ENCODE measurements at places on chromosomes 11 and 22.

DNA sequence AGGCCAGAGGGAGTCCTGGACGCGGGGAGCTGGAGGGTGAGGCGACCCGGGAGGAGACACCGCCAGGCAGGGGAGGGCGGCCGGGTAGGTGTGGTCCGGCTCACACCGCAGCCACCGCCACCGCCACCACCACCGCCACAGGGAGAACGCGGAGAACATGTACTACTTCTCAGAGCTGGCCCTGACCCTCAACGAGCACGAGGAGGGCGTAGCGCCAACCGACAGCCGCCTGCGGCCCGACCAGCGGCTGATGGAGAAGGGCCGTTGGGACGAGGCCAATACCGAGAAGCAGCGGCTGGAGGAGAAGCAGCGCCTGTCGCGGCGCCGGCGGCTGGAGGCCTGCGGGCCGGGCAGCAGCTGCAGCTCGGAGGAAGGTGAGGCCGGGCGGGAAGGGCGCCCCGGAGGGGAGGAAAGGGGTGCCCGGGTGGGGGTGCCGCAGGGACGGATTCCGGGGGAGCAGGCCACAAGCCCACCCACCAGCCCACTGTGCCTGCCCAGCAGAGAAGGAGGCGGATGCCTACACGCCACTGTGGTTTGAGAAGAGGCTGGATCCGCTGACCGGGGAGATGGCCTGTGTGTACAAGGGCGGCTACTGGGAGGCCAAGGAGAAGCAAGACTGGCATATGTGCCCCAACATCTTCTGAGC lies 62.8 kb downstream of the MORC2 start:
- no peak for DNase-seq

DNA sequence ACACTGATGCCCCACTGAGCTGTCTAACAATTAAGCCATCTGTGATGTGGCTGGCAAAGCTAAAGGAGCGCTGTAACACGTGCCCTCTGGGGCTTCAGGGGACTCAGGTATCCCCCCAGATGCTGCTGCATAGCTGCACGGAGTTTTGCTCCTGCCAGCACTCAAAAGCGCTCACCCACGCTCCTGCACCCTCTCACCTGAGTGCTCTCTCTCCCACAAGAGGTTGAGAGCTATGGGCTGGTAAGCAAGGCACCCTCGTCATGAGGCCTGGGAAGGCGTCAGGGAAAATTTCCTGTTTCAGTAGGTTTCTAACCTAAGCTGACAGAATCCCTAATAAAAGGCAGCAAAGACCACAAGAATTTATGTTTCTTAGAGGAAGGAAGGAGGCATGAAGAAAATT lies 850.3 kb downstream of the OPCML start:
- DNase-seq: no peak

- DNase-seq: no peak
These were observed 100.9 kb downstream of the MRTFA start for GRCh38 chr22:40535642-40536041.

DNA sequence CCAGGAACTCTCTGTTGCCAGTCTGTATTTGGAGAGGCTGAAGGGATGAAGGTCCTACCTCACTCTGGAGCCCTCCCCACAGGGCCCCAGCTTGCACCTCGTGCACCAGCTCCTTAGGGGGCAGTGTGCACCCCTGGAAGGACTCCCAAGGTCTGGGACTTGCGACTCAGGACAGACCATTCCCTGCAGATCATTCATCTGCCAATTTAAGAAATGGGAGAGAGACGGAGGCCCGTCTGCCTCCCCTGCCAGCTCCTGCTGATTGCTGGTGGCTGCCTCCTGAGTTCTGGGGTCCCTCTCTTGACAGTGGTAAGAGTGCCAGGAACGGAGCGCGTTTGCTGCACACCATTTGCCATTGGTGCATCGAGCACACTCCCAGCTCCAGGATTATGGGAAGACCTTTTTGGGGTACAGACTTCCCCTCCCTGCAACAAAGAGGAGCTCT lies 27.4 kb upstream of the MALAT1 start:
- no peak for DNase-seq

GRCh38 chr11:134449713-134450112 lies 37.7 kb upstream of the B3GAT1 start:
- DNase-seq: no peak

DNA sequence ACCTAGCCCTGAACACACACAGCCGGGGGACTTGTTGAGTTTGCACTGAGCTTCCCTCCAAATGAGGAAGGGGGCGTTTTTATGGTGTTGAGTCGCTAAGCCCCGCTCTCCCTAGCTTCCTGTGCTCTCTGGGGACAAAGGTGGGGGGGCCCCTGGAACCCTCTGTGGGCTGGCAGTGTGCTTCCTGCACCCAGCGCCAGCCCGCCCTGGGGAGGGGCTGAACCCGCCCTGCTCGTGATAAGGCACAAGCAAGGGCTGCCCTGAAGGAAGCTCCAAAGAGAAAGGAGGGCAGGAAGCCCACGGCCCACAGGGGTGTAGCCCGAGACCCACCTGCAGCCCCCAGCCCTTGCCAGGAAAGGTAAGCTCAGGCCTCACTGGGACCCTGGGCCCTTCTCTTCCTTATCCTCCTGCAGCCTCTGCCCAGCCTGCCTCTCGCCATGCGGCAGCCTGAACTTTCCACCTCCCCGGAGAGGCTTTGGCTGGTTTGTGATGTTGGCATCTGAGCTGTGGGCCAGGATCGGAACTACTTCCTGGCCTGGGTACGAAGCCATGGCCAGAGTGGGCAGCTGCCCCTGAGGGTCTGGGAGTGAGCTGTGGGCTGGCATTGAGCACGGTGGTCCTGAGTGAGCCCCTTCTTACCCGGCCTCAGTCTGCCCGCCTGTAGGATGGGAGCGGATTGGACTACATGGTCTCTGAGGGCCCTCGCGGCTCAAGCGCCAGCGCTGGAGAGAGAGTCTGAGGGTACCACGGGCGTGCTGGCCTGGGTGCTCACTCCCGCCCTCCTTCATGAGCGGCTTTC lies at the start of gene FERMT3:
Gene FERMT3, plus strand, starts transcription at position 265 of the 799 bp plus-strand sequence. CDS start 644 bp downstream, outside the sequence.
- no peak for DNase-seq

DNA sequence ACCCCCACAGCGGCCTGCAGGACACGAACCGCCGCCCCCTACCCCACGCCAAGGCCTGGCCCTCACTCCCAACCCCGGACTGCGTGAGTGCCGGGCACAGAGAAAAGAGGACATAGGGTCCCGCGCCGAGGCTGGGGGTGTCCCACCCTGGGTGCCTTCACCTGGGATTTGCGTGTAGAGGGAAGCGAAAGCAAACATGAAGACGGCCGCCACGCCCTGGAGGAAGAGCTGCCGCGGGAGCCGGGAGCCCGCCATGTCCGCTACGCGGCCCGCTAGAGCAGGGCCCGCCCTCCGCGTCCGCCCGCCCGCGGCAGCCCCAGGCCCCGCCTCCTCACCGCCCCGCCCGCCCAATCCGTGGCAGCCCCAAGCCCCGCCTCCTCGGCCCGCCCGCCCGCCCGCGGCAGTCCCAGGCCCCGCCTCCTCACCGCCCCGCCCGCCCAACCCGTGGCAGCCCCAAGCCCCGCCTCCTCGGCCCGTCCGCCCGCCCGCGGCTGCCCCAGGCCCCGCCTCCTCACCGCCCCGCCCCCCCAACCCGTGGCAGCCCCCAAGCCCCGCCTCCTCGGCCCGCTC lies at the start of gene LMF2:
Gene LMF2, minus strand, starts transcription at position 282 of the 570 bp plus-strand sequence. Its CDS starts 27 bp downstream, at position 255.
- peak; percentile 87 for DNase-seq

DNA sequence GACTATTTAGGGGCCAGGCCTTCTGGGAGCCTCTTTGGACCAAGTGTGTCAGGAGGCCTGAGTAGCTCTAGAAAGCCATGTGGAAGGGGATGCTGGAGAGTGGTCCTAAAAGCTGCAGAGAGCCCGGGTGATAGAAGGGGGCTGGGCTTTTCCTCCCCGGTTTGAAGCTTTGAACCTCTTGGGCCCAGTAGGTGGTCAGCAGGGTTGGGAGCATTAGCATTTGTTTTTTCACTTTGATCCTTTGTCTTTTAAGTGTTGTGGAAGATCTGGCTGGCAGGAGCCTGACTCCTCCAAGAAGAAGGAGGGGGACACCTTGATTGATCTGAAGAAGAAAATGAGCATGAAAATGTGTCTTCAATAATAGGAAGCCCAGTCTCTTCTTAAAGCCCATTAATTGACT lies 596.6 kb downstream of the INSC start:
- no peak for DNase-seq

DNA sequence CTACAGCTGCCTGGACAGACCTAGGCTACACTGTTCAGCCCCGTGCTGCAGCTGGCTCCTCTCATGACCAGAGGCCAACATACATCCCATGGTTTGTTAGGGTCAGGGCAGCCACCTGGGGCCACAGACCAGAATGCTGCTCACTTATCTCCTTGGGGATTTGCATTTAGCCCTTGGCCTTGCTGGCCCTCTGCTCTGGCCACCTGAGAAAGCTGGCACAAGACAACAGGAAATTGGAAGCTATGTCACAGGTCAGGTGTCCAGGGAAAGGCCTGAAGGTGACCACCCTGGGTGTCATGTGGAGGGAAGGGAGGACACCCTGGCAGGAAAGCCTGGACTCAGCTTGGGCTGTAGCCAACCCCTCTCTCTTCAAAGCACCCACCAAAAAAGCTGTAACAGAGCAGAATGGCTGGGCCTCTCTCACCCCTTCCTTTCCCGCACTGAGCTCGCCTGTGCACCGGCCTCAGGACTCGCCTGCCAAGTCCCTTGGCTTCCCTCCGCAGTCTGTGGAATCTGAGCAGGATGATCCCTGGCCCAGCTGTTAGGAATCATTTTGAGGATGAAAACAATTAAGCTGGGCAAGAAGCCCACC lies 86.3 kb downstream of the SNX19 start:
- no peak for DNase-seq

DNA sequence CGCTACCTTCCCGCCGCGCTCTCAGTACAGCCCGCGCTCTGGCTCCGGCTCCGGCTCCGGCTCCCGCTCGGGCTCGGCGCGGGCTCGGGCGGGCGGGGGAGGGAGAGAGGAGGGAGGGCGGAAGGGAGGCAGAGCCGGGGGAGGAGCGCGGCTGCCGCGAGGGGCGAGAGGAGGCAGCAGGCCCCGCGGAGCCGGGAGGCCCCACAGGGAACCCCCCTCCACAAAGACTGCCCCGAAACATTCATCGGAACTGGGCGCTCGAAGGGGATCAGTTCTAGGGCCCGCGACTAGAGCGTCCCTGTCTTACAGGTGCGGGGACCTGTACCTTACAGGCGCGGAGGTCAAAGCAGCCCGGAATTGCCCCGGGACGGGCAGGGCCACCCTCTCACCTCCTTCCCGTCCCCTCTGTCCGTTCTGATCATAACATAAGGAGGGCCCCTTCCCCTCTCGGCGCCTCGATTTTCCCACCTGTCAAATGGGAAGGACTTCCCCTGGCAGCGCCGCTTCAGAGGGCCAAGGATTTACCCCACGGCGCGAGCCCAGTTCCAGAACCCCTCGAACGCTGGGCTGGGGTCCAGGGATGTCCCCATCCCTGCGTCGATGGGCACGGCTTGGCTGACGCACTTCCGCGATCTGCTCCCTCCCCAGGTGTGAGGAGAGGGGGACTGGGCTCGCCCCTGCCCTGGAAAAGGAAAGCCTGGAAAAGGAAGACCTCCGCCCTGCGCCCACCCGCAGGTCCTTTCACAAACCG lies at the start of gene SHISA8:
Gene SHISA8, minus strand, starts transcription at position 40 of the 751 bp plus-strand sequence. CDS start 407 bp downstream, outside the sequence.
- no peak for DNase-seq

- no peak for DNase-seq
These were observed 13.5 kb upstream of the B3GNT6 start for GRCh38 chr11:77020734-77021133.

DNA sequence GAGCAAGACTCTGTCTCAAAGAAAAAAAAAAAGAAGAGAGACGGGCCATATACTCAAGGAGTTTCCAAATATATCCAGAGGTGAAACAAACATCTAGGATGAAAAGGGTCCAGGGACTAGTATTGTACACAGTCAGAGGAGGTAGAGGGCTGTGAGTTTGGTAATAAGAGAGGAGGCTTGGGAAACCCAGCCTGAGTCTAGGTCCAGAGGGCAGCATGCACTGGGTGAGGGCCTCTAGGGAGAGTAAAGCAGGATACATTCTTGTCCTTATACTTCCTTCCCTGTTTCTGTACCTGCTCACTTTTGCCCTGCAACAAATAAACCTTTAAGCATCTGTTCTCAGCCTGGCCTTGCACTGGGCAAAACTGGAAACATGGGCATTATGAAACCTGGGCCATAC lies 31.5 kb downstream of the STIM1 start:
- no peak for DNase-seq

DNA sequence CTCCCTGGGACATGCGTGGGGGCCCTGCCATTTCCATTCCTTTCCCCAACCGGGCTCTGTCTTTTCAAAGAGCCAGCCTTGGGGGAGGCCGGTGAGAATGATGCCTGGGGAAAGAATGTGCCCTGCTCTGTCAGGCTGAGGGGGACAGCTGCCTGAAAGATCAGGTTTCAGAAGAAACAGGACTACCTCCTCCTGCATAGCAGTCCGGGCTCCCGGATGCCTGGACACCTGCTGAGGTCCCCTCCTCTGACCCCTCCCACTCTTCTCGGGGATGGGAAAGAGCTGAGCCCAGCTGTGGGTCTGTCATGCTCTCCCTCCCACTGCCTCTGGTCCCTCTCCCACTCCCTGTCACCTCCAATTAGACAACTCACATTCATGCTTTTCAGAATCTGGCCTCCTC lies 41.8 kb upstream of the CDON start:
- DNase-seq: no peak

- no peak for DNase-seq
These were observed 55.9 kb upstream of the KIRREL3 start for GRCh38 chr11:127056338-127056971.

DNA sequence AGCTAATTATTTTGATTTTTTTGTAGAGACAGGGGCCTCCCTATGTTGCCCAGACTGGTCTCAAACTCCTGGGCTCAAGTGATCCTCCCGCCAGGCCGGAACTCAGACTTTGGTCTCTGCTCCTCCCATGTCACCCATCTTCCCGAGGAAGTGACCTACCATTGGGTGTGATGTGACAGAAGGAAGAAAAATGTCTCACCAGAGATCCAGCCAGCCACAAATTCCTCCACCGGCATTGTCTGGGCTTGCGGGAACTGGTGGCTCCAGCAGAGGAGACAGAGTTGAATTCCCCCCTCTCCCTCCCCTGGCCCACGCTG lies 772 bp downstream of the SLC25A45 start:
- DNase-seq: no peak

- DNase-seq: no peak
These were observed 199.8 kb downstream of the GUCY1A2 start for GRCh38 chr11:106818443-106818842.

- DNase-seq: no peak
These were observed 27.2 kb downstream of the RPS6KA4 start for GRCh38 chr11:64385945-64386704.

- no peak for DNase-seq
These were observed 93.5 kb downstream of the CELSR1 start for GRCh38 chr22:46443850-46444389.

- DNase-seq: no peak
These were observed 1.2 kb downstream of the MICALL1 start for GRCh38 chr22:37907036-37907954.

- no peak for DNase-seq
These were observed 34.9 kb downstream of the RPL27A start for GRCh38 chr11:8717544-8717875.

All from stimulated activated CD8-positive, alpha-beta memory T cell treated with anti-CD3 and anti-CD28 coated beads, Interleukin-7, amount 100 ng/mL, for 24 hours (primary cell).